Fibroblast of lung (primary cell): ENCODE measurements at places on chromosomes 5 and 9.

- H3K4me3 ChIP-seq, result no peak overlapping the region
- no peaks in the 10 kb centered on the region for H3K27me3 ChIP-seq
- peaks cover 5% of the 10 kb centered on the region for H3K36me3 ChIP-seq
- peak overlapping the region; percentile 37 for H3K27ac ChIP-seq
- DNase-seq, result peak; percentile 25
Measured at GRCh38 chr5:177547736-177548135, 6.6 kb downstream of the FAM193B start.

DNA sequence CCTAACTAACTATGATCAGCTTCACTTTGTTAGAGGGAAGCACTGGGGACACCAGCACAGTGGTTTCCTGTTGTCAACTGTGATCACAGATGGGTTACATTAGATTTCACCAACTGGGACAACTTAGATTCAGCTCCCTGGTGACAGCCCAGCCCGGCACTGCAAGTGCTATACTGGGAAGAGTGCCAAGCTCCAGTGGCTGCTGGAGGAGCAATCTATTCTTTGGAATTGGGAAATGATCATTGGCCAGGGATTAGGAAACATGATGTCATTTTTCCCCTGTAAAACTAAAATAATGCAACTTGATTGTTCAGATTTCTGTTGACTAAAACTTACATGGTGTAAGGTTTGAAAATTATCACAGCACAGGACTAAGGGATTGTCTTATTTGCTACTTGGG is 33.2 kb downstream of the PTGR1 start:
- no peak overlapping the region for H3K27ac ChIP-seq
- H3K4me1 ChIP-seq, result no peaks in the 10 kb centered on the region
- peaks cover 11% of the 10 kb centered on the region for H3K36me3 ChIP-seq
- no peak for DNase-seq

DNA sequence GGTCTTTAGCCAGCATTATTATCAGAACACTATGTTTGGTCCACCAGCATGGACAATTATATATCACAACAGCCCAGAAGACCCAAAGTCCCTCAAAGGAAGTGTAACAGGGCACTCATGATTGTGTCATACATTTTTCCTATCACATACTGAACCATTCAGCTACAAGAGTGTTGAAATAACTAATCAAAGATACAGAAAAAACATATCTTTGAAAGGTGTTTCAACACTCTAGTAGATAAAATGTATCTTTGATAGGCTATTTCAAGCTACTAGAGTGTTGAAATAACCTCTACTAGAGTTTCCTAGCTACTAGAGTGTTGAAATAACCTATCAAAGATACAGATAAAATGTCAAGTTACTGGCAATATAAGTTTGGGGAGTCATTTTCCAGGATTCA is 545.0 kb downstream of the PRR16 start:
- no peaks in the 10 kb centered on the region for H3K27me3 ChIP-seq
- no peak overlapping the region for H3K4me3 ChIP-seq
- H3K36me3 ChIP-seq, result no peaks in the 10 kb centered on the region
- H3K4me1 ChIP-seq, result no peaks in the 10 kb centered on the region
- H3K27ac ChIP-seq, result no peak overlapping the region

DNA sequence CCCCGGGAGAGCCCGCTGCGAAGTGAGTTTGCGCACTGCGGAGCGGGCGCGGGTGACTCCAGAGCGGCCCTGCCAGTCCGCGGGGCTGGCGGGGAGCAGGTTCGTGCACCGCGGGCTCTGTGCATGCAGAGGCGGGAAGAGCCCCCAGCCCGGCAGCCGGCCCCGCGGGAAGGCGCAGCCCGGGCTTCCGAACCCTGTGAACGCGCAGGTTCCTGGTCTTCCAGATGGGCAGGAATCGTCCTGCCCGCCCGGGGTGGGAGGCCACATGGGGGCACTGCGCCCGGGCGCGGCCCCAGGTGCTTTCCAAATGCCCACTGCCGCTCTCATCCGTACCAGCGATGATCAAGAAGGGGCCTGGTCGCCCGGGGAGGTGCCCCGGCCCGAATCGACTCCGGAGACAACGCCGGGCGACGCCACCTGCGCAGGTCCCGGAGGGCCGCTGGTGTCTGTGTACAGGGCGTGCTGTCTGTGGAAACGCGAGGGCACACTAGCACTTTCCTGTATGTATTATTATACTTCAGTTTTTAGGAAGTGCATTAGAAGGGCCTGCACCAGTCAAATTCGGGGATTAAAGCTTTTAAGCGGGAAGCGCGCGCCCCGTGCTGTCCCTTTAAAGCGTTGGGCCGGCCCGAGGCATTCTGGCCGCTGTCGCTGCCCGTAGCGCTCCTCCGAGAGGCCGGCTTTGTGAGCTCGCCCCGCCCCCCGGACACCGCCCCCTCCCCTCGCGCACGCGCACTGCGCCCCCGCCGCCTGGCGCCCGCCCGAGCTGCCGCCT is at the start of gene WDR5:
WDR5 (plus strand) TSS at position 740 of the 775 bp plus-strand sequence. CDS start 3,796 bp downstream, outside the sequence.
- peak within 1 kb of the TSS; percentile 97 for H3K4me3 ChIP-seq
- no peaks in the 10 kb centered on the region for H3K27me3 ChIP-seq
- peaks cover 1% of the 10 kb centered on the region for H3K36me3 ChIP-seq
- DNase-seq, result peak; percentile 82
- peaks cover 22% of the 10 kb centered on the region for H3K4me1 ChIP-seq

- H3K4me3 ChIP-seq, result no peak overlapping the region
- no peaks in the 10 kb centered on the region for H3K4me1 ChIP-seq
- no peaks in the 10 kb centered on the region for H3K27me3 ChIP-seq
Measured at GRCh38 chr9:14030375-14031059, 283.4 kb downstream of the NFIB start.

DNA sequence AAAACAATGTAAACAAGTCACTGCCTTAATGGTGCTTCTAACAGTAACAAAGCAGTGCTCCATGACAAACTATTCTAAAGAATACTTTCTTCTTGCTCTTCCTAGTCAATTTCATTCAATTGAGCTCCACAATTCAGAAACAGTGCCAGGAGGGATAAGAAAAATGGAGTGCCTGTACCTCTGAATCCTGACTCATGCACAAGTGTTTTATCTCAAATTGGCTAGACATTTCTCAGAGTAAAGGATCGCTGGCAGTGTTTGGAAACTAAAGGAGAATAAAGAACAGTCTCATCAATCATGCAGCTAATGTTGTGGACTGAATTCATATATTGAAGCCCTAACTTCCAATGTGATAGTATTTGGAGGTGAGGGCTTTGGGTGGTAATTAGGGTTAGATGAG is 27.6 kb downstream of the SLC25A51 start:
- no peak overlapping the region for H3K27ac ChIP-seq
- no peaks in the 10 kb centered on the region for H3K4me1 ChIP-seq
- no peak overlapping the region for H3K4me3 ChIP-seq
- no peaks in the 10 kb centered on the region for H3K36me3 ChIP-seq
- no peaks in the 10 kb centered on the region for H3K27me3 ChIP-seq

DNA sequence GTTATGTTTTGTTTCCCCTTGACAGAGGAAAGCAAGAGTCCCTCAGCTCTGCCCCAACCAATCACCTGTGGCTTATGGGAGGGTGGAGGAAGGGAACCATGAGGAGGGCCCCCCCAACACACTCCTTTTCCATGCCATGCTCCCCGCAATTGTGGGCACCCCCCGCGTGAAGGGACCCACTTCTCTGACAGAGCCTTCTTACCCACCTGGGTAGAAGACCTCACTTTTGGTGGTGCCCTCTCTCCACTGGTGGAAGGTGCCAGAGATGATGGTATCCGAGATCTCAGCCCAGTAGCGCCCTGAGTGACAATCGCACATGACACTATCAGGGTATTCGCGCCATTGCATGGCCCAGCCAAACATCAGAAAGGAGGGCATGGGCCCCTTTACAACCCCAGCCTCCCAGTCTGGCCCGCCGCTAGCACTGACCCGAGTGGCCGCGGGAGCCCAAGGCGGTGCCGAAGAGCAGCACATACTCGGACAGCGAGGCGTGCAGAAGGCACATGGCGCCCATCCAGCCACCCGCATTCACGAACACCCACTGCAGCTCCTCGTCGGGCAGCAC is 714 bp downstream of the SIGMAR1 start:
- peak; percentile 38 for DNase-seq
- peaks cover 2% of the 10 kb centered on the region for H3K36me3 ChIP-seq
- peaks cover 13% of the 10 kb centered on the region for H3K4me1 ChIP-seq
- peak overlapping the region; percentile 71 for H3K27ac ChIP-seq

DNA sequence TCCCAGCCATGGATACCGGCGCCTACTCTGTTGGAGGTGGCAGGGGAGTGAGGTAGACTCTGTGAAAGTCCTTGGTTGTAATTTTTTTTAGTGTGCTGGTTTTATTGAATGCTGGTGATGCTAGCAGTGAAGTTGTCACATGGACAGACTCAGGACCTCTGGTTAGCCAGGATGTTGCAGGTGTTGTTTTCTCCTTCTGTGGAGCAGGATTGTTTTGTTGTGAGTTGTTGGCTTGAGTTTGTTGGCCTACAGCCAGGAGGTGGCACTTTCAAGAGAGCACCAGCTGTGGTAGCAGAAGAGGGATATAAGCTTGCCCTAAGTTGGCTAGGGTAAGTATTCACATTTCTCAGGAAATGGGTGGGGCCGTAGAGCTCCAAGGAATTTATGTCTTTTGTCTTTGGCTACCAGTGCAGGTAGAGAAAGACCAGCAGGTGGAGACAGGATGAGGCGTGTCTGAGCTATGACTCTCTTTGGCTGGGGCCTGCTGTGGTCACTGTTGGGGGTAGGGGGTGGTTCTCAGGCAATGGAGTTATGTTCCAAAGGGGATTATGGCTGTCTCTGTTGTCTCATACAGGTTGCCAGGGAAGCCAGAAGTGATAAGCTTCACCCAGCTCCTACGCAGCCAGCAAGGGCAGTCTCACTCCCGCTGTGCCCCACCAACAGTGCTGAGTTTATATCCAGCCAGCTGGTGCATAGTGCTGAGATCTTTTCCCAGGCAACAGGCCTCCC is 248.7 kb downstream of the TAF11L14 start:
- no peak for DNase-seq
- no peaks in the 10 kb centered on the region for H3K36me3 ChIP-seq
- no peaks in the 10 kb centered on the region for H3K27me3 ChIP-seq
- H3K27ac ChIP-seq, result no peak overlapping the region
- no peaks in the 10 kb centered on the region for H3K4me1 ChIP-seq
- no peak overlapping the region for H3K4me3 ChIP-seq

DNA sequence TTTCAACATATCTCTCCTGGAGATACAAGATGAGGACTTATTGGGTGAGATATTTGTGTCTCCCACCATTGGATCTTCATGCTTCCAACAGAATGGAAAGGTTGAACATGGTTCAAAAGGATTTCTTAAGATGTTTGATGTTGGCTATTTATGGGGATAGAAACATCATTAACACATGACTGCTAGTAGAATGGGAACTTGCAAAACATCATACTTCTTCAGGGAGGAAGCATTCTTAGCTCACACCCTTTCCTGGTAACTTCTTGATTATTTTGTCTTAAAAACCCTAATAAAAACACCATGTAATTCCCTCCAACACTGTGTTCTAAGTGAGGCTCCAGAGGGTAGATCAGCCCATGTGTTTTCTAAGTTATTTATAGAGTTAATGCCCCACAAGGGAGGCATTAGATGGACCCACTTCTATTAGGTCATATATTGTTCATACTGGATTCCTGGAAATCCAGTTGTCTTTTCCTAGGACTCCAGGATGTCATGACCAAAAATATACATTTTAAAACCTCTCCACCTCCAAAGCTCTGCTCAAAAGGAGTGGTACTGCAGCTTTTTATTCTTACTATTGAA is 95.8 kb downstream of the FOXD1 start:
- H3K4me3 ChIP-seq, result no peak overlapping the region
- peaks cover 2% of the 10 kb centered on the region for H3K27me3 ChIP-seq
- H3K4me1 ChIP-seq, result no peaks in the 10 kb centered on the region
- no peak for DNase-seq

GRCh38 chr5:72156946-72157624 is 49.8 kb downstream of the MAP1B start:
- H3K27ac ChIP-seq, result peak overlapping the region; percentile 74
- no peaks in the 10 kb centered on the region for H3K27me3 ChIP-seq
- peaks cover 57% of the 10 kb centered on the region for H3K4me1 ChIP-seq
- DNase-seq, result peak; percentile 92

- no peaks in the 10 kb centered on the region for H3K27me3 ChIP-seq
- DNase-seq, result no peak
- H3K4me3 ChIP-seq, result no peak overlapping the region
- H3K4me1 ChIP-seq, result no peaks in the 10 kb centered on the region
- no peaks in the 10 kb centered on the region for H3K36me3 ChIP-seq
Measured at GRCh38 chr5:120361941-120362340, 102.2 kb upstream of the PRR16 start.
